ENCODE measurements at places on chromosomes 2 and 18.

- DNase-seq, result no peak
Measured at GRCh38 chr18:6994771-6995430, 122.7 kb downstream of the LAMA1 start.

DNA sequence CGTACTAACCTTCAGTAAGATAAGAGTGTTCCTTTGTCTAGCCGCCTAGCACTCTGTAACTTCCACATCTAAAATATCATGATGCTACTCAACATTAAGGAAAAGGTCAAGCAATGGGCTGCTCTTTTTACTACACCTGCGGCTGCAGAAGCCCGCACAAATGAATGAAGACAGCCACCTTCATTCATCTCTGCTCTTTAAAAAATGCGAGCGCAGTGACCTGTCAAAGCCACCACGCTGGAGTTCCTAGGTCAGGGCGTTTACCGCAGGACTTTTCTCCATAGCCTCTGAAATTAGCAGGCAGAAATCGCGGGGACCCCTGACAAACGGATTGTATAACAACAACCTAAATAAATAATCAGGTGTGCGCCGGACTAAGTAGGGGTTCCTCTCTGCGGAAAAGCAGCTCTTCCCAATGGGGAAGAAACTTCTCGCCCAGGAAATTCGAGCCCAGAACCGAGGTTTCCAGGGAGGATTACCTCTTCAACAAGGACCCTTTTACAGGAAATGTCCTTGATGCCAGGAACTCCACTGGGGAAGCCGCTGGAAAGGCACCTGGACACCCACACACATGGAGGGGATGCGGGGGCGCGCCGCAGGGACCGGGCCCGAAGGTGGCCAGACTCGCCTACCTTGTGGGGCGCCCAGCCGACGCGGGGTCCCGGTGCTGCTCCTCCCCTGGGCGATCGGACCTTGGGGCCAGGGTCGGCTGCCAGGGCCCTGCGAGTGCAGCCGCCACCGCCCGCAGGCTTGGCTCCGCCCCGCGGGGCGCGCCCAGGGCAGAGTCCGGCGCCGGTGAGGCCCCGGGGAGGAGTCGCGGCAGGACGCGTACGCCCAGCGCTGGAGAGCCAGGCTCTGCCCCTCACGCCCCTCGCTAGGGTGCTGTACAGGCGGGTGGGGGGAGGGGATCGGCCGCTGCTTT, at the start of gene CCDC68:
Gene CCDC68 (minus strand): TSS at position 758 of the 922 bp plus-strand sequence. CDS start 16,670 bp downstream, outside the sequence.
- no peak for DNase-seq

GRCh38 chr2:96320728-96321622, 4.1 kb upstream of the ITPRIPL1 start:
- DNase-seq, result peak; percentile 78

GRCh38 chr2:102116630-102117471, 25.7 kb upstream of the IL1R1 start:
- no peak for DNase-seq

DNA sequence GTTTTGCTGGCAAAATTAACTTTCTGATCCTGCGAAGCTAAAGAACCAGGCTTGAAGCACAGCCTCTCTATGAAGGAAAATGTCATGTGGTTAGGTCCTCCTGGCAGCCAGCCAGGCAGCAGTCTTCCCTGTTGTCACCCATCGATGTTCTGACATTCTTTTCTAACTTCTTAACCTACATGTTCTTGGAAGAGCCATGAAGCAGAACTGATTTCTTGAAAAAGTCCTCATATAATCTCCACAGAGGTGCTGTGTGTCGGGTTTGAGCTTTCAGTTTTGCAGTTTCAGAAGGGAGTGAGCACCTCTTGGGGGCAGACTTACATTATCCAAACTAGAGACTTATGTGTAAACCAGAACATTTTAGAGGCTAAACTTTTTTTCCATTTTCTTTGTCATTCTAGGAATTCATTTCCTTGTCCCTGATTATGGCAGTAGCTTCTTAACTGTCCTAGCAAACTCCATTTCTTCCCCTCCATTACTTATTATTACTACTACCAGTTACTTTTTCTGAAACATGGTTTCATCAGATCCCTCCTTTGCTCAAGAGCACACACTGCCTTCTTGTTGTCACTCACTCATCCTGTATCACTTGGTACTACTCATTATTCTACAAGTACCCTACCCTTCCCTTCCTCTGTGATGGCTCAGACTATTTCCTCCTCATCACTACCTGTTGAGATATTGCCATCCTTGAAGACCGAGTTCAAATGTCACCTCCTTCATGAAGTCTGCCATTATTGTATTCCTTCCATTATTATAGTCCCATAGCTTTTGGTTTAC, 31.1 kb downstream of the DOK1 start:
- DNase-seq, result no peak

DNA sequence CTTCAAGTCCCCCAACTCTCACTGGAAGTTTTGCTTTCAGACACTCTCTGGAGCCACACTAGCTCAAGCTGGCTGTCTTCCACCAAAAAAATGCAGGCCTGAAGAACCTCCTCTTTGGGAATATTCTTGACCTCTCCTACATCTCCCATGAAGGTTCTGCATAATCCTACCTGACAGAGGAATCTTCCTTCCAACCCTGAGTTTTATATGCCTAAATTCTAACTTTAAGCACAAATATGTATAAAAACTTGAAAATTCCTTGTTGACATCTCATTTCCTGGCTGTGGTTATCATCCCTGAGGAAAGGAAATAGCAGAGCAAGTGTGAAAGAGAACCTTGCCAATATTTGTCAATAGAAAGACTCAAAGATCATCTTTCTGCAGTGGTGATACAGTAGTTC, 249.0 kb downstream of the LPIN1 start:
- no peak for DNase-seq

DNA sequence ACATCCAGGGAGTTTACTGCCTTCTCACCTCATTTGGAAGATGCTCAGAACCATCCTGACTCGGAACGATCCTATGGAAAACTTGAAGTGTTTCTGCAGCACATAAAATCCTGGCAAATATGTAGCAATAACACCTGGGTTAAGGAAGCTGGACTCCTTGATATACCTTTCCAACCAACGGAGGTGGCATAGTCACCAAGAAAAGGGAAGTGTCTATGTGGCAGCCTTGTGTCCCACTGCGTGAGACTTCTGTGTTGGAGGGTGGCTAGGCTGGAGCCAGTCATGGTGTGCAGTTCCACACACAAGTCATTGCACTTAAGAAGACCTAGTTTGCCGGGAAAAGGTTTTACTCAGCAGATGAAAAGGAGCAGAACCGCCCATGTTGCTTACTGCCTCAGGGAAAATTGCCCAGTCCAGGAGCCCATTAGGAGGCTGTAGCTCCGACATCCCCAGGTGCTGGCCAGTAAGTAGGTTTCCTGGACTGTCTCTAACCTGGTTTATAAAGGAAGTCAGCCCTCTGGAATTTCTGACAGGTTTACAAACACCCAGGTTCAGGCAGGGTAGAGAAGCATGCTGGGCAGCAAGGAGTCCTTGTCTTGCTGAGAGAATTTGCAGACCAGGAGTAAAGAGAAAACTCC, 46.2 kb upstream of the SPRED2 start:
- no peak for DNase-seq

- DNase-seq, result no peak
Measured at GRCh38 chr2:206328974-206329373, 54.5 kb downstream of the ZDBF2 start.

DNA sequence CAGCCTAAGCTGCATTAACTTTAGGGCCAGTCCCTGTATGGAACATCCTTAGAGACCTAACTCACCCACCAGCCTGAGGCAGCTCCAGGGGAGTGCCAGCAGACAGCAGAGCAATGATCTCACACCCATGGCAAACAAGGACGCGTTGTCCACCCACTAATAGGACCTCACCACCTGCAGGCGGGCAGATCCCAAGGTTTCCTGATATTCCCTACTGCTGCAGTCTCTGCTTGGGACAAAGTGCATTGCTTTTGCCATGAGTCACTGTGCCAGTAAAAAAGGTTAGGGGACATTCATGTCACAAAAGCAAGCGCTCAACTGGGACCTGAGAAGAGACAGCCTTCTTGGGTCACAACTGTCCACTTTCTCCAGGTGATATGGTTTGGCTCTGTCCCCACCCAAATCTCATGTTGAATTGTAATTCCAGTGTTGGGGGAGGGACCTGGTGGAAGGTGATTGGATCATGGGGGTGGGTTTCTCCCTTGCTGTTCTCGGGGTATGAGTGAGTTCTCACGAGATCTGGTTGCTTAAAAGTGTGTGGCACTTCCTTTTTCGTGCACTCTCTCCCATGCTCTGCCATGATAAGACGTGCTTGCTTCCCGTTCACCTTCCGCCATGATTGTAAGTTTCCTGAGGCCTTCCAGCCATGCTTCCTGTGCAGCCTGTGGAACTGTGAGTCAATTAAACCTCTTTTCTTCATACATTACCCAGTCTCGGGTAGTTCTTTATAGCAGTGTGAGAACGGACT, 160.2 kb downstream of the MIB1 start:
- no peak for DNase-seq

GRCh38 chr2:190119257-190119656, 56.7 kb upstream of the MSTN start:
- peak; percentile 8 for DNase-seq

GRCh38 chr18:23671564-23671963, 8.9 kb upstream of the ANKRD29 start:
- no peak for DNase-seq

DNA sequence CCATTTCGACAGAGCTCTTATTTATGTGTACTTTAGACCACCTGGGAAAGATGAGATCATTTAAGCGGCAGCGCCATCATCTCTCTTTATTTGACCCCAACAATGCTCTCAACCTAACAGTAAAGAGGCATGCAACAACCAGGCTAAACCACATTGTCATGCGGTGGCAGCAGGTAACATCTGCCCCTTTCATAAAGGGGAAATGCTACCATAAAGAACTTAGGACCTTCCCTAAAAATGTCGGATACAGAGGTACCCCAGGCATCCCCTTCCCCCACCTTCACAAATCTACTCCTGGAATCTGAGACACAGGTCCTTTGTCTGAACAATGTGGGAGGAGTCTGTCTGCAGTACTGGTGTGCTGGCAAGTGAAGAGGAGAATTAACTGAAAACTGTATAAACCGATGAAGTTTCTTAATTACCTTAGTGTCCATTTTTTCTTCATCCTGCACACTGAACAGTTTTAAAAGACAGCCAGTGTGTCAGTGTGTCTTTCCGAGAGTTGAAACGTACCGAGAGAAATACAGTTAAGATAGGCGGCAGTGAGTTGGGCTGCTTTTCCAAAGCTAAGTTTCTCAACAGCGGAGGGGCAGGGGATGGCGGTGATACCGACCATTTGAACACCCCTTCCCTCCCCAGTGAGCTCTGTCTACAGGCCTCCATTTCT, 1.9 kb downstream of the MEX3C start:
- peak; percentile 70 for DNase-seq

DNA sequence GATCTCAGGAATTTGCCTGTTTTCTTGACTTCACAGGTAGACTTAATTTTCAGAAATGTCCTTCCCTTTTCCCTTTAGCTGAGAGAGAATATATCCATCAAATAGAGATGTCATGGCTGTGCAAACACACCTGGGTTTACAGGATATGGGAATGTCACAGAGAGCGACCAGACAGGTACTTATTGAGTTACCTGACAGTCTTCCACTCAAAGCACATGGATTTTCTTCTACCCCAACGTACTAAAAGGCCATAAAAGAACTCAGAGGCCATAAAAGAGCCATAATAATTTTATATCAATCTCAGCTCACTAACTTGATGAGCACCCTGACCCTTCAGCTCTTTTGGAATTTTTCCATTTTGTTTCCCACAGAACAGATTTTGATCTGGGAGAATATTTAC, 5.3 kb upstream of the DTNA start:
- DNase-seq, result no peak

- no peak for DNase-seq
Measured at GRCh38 chr2:190599073-190599472, 49.8 kb upstream of the NAB1 start.

GRCh38 chr2:34738691-34739090, 1139.6 kb upstream of the FAM98A start:
- no peak for DNase-seq

GRCh38 chr18:28846958-28847357, 670.0 kb upstream of the CDH2 start:
- no peak for DNase-seq

DNA sequence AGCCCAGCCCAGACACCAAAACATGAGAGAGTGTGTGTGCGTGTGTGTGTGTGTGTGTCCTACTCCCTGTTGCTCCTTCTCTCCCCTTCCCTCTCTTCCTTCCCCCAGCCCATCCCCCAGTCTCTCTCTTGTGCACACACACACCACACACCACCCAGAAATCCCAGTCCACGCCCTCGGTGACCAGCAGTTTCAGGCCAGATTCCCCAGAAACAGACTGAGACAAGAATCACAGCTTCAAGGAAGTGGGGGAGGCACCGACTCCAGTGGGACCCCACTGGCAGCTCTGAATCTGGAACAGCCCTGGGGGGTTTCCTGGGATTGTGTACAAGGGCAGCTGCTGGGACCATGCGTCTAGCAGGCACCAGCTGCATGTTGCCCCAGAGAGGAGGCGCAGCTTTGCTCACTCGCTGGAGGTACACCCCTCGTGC, 113.5 kb downstream of the NDUFA10 start:
- DNase-seq, result no peak

GRCh38 chr18:76823161-76823538, 793 bp downstream of the ZNF236 start:
- DNase-seq, result no peak

DNA sequence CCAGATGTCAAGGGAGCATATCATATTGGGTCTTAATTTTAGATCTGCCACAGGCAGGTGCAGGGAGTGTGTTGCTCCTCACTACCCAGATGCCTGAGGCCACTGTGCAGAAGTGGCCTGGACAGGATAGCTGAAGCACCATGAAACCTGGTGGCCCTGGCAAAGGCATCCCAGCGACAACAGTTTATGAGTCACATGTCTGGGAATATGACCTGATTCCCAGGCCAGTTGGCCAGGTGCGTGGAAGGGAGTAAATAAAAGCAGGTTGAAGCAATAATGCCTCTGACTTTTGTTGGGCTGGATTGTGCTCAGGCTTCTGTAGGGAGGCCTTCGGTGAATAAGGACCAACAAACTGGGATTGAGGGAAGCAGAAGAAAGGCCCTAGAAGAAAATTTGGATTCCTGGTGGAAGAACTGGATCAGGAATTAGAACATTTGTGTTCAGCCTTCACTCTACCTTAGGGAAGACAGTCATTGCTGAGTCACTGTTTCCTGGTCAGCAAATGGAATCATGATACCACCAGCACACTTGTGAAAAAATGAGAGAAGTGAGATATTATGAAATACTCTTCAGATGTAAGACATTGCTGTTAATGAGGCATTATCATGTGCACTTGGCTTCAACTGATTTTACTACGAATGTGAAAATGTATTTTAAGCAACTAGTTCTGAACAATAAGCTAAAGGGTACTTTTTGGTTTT, 78.4 kb upstream of the ZNF516 start:
- DNase-seq, result no peak

DNA sequence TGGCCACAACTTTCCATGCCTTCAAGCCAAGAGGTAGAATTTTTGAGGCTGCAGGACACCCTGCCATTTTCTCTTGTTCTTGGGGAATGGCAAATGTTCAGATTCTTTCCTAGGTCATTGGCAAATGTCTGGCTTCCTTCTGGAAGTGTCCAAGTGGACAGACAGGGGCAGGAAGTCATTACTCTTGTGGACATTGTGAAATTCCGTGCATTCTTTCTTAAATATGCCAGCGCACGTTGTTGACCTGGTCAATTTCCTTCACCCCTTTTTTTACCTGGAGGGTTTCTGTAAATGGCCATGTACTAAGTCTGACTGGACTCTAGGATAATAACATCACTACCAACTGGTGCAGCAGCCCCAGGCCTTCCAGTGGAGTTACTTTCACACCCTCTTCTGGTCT, 13.9 kb downstream of the ASB18 start:
- no peak for DNase-seq

Data from SK-N-DZ (cell line).